ENCODE measurements at places on chromosomes 12 and 14.

GRCh38 chr12:106239951-106240335, 7.9 kb downstream of the CKAP4 start:
- DNase-seq: no peak

DNA sequence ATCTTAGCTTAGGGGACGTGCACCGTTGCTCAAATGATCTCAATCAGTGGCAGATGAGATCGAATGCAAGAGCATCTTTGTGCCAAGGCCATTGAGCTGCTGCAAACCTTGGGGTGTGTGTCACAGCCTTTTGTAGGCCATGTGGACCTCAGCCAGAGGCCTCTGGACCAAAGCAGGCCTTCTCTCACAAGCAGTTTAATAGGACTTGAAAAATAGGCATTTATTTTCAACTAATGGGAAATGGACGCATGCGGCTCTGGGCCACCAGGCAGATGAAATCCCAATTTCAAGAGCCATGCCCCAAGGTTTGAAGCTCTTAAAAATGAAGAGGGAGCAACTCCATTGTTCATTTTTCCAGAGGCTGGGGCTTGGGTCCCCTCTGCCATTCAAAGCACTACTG, 87.3 kb downstream of the TTC7B start:
- DNase-seq: no peak

- no peak for DNase-seq
These were observed 10.0 kb downstream of the CAPZA3 start for GRCh38 chr12:18747895-18748294.

- DNase-seq: no peak
These were observed 10.2 kb downstream of the GNG2 start for GRCh38 chr14:51870606-51871005.

DNA sequence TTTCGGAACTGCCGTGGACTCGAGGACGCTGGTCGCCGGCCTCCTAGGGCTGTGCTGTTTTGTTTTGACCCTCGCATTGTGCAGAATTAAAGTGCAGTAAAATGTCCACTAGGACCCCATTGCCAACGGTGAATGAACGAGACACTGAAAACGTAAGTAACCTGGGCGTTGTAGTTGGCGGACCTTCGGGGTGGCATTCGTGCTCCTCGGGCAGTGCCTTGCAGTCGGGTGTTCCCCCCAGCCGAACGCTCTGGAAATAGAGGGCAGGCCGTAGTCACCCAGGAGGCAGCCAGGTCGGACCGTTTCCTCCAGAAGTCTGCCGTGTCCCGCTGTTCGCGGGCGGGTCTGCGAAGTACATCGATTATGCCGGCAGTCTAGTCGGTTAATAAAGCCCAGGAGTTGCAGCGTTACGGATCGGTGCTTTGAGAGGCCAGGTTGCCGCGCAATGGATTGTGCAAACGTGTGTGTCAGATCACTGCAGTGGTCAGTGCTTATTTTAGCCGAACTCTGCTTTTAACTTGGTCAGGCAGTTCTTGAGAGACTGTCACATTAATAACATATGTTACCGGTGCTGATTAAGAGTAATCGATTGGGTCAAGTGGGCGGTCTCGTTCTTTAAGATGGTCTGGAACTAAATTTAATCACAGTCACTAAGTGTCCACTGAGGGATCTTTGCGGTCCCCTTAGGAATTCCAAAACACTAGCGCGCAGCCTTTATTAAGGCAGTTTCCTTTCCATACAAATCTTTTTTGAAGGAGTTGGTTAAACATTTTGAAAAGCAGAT, 906 bp downstream of the MARK3 start:
- DNase-seq: no peak

DNA sequence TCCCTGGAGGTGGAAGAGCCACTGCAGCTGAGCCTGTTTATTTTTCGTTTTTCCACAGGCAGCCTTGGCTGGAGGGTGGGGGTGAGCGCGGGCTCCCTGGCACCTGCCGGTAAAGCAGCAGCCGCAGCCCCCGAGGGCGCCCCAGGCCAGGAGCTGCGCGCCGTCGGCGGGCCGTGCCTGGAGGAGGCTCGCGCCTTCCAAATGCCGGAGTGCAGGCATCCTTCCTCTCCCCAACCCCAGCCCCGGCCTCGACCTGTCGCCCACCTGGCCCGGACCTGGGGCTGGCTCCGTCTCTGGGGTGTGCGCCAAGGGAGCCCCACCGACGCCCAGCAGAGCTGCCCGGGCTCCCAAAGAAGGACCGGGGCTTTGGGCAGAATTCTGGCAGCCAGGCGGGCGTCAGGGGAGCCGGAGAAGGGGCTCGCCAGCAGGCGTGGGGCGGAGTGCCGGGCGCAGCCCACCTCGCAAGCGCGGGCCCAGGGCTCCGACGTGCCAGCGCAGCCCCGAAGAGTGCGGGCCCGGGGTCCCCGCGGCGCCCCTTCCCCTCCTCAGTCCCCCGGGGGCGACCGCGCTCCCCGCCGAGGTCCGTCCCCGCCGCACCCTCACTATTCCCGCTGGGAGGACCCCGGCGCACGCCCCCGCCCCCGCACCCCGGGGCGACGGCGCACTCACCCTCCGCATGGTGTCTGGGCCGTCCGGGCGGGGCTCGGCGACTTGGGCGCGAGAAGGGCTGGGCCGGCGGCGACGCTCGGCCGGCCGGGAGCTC, 130.3 kb downstream of the NDUFA12 start:
- DNase-seq: no peak
